ENCODE measurements at places on chromosomes 11 and 22.

- DNase-seq, result no peak
These were observed 36.9 kb downstream of the OR4D9 start for GRCh38 chr11:59548309-59548656.

DNA sequence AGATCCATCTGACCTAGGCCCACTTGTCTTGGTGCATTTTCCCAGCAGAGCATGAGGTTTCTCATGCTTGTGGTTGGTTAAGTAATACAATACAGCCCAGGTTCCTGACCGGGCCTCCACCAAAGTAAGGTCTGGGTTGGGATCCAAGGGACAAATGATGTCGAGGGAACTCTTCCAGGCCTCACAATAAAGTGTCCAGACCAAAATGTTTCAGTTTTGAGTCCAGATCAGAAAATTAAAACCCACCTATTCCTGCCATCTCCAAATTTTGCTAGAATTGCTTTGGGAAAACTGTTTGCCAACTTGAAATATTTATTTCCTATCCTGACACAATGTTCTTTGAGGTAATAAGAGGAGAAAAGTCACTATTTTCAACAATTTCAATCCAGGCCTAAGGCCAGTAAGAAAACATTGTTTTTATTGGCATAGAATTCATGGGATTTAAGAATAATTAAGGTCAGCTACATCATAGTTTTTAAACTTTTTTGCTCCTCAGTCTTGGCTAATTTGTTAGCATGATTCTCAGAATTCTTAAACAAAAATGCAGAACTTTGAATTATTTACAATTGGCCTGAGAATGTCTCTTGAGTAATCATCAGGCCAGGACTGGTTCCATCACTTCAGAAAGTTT lies 51.4 kb downstream of the ME3 start:
- DNase-seq, result no peak

- no peak for DNase-seq
These were observed 35.5 kb upstream of the SLC6A5 start for GRCh38 chr11:20563866-20564265.

DNA sequence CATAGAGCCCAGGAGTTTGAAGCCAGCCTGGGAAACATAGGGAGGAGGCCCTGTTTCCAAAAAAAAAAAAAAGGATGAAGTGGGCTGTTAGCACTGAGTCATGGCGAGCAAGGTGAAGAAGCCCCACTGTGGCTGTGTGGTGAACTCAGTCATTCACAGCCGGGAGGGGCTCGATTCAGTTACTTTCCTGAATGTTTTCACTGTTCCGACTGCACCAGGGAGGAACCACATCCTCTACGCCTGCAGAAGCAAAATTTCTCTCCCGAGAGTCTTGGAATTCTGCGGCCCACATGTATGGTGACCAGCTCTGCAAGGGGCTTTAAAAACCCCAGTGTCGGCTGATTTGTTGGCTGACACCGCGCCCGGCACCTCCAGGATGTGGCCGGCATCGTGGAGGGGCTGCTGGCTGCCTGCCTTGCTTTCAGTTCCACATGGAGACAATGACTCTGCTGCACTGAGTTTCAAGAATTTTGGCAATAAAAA lies 27.8 kb upstream of the GRAMD4 start:
- DNase-seq, result peak; percentile 46

DNA sequence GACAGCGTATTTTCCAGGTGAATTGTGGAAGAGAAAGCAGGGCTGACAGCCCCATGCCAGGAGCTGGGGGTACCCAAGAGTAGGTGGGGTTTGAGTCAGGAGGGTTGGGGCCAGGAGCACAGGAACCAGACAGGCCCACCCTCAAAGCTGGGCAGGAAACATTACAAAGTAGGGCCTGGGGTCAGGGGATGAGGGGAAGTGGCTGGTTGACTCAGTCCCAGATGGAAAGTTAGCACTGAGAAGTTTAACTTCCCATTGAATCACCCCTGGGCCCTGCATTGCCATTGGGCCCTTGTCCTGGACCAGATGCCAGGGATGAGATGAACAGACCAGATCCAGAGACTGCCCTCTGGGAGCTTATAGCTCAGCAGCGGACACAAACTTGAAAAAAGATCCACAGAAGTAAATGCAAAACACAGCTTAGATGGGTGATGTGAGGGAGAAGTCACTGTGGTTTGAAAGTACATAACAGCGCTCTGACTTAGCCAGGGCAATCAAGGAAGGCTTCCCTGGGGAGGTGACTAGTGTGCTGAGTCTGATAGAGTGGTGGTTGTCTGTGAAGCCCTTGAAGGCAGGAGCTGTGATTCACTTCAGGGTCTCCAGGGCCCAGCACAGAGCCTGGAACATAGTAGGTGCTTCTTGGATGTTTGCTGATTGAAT lies 2.2 kb downstream of the MAFF start:
- DNase-seq, result no peak

DNA sequence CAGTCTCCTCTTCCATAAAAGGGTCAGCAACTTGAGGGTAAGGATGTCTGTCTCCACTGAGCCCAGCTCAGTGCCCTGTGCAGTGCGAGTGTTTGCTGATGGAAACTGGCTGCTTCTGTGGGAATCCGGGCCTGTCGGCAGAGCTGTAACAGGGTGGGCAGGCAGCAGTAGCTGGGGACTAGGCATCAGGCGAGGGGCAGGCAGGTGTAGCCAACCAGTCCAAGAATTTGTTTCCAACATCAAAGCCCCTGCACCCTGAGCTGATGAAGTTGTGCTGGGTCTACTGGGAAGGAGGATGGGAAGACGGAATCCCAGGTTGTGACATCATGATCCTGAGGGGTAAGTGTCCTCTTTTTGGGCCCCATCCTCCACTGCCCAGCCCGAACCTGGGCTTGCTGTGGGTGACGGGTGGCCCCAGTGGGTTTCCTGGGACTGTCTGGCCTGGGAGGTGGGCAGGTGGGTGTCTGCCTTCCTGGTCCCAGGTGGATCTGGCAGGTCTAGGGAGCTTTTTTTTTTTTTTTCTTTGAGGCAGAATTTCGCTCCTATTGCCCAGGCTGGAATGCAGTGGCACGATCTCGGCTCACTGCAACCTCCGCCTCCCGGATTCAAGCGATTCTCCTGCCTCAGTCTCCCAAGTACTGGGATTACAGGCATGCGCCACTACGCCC lies 11.0 kb downstream of the SLC29A2 start:
- DNase-seq, result no peak

- no peak for DNase-seq
These were observed 55.9 kb downstream of the ZC3H12C start for GRCh38 chr11:110148775-110149744.

- no peak for DNase-seq
These were observed 13.2 kb upstream of the CSF2RB start for GRCh38 chr22:36900225-36900624.

- no peak for DNase-seq
These were observed 28.0 kb downstream of the NCAM1 start for GRCh38 chr11:112989198-112989597.

DNA sequence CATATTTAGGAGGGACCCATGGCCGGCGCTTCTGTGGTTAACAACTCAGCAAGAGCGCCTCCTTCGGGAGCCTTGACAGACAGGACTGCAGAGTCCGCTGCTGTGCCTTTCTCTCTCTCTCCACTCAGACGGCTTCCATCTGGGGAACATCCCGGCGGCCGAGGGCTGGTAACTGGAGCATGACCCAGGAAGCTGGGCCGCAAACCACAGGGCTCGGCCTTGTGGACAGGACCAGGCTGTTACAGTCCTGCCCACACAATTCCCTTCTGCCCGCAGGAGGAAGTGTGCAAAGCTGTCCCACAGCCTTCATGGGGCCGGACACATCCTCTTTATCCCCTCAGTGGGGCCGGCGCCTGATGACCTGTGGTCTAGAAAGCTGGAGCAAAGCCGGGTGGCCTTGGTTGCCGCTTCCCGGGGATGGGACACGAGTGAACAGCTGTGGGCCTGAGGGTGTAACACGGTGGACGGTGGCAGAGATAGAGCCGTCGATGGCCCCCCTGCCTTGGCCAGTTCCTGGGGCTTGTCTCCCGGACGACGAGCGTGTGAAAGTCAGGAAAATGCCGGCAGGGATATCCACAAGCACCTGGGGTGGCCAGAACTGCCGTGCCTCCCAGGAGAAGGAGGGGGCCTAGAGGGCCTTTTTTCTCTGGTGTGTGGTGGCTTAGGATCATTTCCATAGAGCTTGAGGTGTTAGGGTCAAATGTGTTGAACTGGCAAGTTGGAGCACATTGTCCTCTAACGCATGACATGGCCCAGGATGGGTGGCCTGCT lies 50.1 kb downstream of the FBLN1 start:
- no peak for DNase-seq

DNA sequence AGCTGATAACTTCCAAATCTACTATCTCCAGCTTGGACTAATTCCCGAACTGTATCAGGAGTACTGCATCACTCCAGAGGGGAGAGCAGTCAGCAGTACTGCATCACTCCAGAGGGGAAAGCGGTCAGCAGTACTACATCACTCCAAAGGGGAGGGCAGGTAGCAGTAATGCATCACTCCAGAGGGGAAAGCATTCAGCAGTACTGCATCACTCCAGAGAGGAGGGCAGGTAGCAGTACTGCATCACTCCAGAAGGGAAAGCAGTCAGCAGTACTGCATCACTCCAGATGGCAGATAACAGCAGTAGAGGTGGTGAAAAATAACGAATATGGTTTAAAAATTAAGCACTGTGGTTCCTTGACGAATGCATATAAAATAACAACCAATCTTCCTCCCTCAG lies 8.4 kb downstream of the CWC15 start:
- no peak for DNase-seq

DNA sequence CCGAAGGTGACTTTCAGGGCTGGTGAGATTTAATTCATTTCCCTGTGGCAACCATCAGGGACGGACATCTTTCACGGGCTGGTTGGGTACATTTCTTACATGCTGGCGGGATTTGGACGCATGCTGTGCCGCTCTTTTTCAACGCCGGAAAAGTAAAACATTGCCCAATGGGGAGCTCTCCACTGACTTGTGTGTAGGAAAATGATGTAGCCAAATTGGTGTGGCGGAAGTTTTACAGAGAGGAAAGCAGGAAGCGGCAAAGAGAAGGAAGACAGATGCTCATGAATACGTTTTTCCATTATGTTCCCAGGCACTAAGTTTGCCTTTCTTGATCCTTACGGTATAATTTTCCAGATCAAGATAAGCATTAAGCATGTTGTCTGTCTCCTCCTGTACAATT lies 375.8 kb downstream of the NTM start:
- DNase-seq, result no peak

GRCh38 chr22:23220485-23221350 lies 40.4 kb downstream of the BCR start:
- DNase-seq, result no peak

GRCh38 chr11:104151404-104152204 lies 12.3 kb downstream of the PDGFD start:
- DNase-seq, result no peak

DNA sequence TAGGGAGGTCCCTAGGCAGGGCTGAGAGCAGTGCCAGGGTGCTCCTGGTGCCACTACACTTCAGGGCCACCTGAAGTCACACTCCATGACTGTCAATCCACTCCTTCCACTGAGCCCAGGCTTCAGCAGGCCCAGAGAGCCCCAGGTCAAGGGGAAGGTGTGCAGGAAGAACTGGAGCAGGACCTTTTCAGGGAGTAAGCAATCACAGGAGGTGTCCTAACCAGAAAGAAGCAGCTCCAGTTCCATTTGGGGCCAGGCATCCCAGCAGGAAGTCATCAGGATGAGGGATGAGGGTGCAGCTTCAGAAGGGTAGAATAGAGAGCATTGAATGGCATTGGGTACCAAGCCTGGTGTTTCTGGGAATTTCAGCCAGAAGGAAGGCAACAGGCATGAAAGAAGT lies 556.5 kb downstream of the INSC start:
- DNase-seq, result no peak

DNA sequence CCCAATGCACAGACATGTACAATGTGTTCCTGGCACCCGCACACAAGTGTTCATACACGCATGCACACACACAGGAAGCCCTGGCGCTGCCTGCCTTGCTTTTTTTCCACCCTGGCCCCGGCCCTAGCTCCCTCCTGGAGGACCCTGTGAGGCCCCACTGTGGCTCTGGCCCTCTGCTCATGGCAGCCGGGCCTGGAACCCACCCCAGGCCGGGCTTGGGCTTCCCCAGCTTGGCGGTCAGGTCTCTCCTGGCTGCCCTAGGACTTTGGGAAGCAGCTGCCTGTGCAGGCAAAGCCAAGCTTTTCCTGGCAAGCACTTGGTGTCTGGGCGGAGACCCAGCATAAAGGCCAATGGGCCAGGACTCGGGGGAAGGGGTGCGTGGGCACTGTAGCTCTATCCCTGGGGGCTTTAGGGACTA lies 30.5 kb downstream of the CD82 start:
- no peak for DNase-seq

DNA sequence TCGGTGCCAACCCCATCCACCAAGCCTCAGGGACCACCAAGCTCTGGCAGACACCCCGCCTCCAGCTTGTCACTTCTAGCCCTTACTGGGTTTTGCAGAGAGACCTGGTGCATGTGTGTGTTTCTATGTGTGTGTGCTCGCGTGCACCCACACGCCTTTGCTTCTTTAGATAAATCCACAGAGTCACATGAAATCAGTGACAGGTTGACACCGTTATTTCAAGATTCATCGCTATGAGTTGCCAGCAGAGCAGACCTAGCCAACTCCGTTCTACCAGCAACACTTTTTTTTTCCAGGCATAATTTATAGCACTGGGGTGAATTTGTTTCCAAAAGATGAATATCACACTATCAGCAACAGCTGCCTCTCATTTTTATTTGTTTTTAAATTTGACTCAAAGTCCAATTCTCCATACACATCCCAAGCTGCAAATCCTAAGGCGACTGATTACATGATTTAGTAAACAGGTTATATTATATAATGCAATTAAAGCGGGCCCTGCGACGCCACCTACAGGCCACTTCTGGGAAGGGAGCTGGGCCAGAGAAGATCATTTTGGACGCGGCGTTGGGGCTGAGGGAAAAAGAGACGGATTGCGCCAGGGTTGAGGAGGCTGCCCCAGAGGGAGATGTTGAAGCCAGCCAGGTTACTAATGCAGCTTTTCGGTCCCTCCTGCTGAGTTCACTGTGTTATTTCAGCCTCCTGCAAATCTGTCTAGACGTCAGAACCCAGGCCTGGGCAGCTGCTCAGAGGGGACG lies 150.5 kb downstream of the FEZ1 start:
- peak; percentile 87 for DNase-seq

GRCh38 chr11:22976146-22976545 lies 115.9 kb upstream of the CCDC179 start:
- peak; percentile 50 for DNase-seq

- no peak for DNase-seq
These were observed 3.2 kb downstream of the HBD start for GRCh38 chr11:5231111-5231510.

- no peak for DNase-seq
These were observed 733 bp upstream of the GRAMD1B start for GRCh38 chr11:123429336-123429735.

DNA sequence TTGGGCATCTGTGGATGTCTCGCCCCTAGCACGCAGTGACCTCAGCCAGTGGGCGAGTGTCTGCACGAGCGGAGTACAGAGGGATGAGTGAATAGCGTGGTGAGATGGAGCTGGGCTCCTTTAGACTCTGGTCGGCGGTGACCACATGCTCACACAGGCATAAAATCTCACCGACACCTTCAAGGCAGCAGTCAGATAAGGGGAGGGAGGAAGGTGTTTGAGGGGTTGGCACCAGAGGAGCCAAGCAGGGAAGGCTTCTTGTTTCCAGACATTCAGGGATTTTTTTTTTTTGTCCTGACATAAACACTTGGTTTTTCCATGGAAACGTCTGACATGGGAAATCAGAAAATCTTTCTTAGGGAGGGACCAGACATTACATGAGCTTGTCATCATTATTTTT lies 35.8 kb downstream of the GRIK4 start:
- DNase-seq, result no peak
